ENCODE measurements at places on chromosomes 1 and 21. TPM values are rescaled to one million over a fixed set of nuclear protein-coding genes. Genes with fewer than 3 reads are reported as not detected.

Gene ORC1
- 0.95 TPM for total RNA-seq

DNA sequence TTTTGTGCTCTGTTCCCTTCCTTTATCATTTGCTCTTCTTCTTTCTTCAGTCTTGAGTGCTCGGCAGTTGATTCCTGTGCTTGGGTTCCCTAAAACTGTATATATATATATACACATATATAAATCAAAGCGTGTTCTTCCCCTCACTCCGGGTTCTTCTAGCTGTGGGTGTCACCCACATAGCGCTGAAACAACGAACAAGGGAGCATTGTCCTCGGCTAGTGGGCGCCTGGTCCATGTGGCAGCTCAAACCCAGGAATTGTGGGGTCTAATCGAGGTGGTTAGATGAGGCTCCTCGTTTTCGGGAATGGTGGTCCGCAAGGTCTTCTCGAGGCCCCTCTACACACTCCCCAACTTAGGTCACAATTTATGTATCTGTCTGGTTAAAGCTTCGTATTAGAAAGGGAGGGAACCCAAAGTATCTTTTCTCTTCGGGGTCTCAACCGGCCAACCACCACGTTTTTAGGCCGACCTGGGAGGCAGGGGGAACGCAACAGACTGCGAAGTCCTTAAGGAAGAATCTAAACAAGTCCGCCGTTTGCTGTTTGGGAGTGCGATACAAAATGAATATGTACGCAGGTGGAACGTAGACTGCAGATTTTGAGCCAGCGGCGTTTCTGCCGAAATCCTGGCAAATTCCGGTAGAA lies 504 bp upstream of the SDHC start:
- DNase-seq, result no peak

- no peak for DNase-seq
Measured at GRCh38 chr1:118978914-118979701, 9.0 kb downstream of the TBX15 start.

DNA sequence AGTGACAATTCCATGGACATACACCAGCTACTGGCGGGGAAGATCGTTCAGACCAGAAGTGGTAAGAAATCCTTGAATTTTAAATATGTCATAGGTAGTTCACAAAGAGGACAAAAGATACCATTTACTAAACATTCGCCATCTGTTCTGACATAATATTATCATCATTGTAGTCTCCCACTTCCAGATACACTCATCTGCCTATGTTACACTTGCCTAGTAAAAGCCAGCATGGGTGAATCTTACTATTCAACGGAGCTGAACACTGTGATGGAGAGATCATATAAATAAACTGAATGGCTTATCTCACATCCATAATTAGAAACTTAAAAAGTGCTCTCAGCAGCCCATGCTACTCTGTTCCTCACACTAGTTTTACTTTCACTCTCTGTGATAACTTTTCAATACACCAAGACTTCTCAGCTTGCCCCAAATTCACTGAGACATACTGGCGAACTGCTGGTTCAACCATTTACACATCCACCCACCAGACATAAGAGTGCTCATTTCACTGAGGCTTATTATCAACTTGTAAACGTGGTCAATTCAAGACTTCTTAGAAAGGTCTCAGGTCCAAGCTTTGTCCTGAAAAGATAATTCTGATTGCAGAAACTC lies 463 bp upstream of the PRRC2C start:
- no peak for DNase-seq
